LNCaP clone FGC (cell line): ENCODE measurements at places on chromosomes 6 and 20.

DNA sequence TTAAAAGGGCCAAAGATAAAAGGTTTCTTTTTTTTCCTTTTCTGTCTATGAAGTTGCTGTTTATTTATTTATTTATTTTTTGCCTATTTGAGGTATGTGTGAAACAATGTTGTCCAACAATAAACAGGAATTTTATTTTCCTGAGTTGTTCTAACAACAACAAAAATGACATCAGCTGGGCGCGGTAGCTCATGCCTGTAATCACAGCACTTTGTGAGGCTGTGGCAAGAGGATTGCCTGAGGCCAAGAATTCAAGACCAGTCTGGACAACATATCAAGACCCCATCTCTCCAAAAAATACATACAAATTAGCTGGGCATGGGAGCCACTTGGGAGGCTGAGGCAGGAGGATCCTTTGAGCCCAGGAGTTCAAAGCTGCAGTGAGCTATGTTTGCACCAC, 44.1 kb downstream of the MGME1 start:
- DNase-seq: no peak

DNA sequence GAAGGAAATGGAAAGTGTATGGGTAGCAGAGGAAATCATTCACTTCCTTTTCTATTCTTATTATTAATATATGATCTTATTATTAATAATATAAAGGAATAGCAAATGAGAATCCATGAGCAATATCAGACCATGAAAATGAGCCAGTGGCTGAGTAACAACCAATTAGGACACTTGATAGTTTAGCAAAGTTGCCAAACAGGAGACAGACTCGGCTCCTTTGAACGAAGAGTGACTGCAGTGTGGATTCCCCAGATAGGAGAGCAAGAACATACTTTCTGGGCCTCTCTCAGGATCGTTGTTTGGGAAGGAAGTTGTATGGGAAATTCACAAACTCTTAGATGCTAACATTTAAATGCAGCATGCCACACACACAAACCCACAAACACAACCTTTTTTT, 222.0 kb downstream of the KHDC1L start:
- no peak for DNase-seq

DNA sequence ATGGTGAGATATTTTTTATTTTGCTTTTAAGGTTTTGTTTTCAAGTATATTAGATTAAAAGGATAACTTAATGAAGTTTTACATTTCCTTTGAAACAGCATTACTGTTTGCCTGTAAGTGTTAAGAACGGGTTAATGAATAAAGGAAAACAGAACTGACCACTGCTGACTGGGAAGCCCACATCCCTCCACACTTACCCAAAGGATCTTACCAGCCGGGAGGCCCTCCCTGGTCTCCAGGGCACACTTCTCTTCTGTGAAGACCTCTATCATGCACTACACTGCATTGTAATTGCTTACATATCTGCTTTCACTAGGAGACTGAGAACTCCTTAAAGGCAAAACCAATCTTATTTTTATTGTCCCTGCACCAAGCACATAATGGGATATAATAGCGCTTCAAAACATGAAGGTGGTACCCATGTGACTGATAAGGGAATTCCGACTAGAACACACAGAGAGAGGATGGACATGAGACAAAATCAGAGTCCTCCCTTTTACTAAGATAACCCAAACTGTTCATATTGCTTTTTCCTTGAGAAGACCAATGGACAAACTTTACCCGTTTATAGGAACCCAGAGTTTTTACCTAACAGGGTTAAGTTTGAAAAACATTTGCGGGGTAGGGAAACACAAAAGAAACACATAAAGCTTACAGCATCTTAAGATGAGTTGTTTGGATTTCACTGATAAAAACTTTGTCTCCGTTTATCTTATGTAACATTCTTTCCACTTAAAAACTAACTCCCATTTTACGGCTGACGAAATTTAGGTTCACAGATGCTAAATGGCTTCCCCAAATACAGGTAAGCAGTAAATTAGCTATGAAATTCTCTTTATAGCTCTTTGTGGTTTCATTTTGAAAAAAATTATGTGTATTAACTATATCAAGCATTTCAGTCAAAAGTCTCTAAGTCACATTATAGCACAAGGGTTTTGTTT, 8.7 kb downstream of the EZR start:
- DNase-seq: no peak

- DNase-seq: no peak
Observed at GRCh38 chr6:5086294-5086890, 1.3 kb downstream of the PPP1R3G start.

DNA sequence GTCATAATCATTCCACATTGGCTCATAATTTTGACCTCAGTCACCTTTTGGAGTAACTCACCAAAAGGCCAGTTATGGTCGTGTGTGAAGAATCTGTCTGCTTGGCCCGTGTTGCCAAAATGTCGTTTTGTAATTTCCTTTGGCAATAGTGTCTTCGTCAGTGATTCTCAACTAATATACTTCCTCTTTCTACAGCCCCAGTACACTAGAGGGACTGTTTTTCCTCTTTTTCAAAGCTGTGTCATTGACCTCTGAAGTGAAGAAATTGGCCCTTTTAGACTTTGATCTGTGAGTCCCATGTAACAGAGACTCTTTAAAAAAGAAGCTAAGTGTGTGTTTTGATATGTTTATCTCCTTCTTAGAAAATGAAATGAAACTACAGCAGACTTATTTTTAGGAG, 5.2 kb downstream of the FOXO3 start:
- no peak for DNase-seq

DNA sequence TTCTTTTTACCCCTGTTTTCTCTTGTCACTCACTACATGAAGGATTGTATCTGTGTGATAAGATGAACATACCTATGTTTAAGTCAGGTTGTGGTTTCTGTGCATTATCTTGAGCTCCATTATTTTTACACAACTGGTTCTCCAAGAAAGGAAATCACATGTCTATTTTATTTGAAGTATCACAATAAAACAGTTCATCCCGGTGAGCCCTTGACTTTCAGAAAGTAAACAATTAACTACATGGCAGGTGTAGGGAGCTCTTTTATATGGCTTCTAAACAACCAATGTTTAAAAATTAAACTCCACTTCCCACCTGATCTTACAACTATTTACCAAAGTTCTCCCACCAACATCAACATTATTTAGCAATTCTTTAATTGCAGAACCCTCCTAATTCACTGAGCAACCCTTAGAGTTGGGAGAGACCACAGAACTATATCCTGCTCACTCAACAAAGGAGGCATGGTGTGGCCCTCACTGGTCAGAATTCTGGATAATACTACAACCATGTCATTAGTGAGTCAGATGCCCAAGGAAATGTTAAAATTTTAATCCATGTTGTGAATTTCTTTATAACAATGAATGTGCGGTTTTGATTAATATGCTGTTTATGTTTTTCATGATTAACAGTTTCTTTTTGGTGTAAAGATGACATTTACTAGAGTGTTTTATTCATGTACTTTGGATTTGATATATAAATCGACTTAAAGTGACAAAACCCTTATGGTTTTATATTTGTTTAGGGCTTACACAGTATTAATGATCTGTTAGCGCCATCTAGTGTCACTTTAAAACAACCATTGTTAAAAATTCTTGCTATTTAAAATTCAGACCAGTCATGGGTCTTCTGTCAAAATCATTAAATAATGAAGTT, 50.0 kb upstream of the SCGN start:
- DNase-seq: peak; percentile 73

DNA sequence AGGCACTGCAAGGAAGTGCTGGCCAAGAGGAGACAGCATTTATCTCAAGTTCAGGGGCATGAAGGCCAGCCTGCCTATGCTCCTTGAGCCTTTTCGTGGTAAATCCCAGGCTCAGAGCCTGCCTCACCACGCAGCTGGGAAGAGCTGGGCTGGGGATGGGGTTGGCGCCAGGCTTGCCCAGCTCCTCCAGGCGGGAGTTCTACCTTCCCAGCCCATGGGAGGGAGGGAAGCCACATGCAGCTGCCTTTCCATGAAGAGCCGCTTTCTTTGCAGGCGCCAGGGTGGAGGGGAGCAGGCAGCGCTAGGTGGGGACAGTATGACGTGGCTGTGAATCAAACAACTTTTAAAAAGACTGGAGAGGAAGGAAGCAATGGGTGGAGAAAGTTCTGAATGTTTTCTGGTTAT, 19.5 kb upstream of the SIRT5 start:
- DNase-seq: no peak

DNA sequence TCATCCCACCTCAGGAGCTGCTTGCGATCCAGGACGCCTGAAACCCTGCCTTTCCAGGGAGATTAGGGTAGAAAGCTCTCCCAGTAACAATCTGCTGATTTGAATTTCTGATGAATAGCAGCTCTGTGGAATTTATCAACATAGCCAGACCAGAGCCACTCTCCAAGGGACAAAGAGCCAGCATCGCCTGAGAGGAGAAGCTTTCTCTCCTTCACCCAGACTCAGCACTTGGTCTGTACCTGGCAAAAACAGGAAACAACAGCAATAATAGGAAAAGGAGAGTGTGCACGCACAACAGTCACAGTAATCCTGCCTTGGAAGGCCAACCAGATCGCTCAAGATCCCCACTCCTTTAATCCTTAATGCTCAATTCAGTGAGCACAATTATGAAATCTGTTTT, 22.3 kb upstream of the ROS1 start:
- DNase-seq: no peak

DNA sequence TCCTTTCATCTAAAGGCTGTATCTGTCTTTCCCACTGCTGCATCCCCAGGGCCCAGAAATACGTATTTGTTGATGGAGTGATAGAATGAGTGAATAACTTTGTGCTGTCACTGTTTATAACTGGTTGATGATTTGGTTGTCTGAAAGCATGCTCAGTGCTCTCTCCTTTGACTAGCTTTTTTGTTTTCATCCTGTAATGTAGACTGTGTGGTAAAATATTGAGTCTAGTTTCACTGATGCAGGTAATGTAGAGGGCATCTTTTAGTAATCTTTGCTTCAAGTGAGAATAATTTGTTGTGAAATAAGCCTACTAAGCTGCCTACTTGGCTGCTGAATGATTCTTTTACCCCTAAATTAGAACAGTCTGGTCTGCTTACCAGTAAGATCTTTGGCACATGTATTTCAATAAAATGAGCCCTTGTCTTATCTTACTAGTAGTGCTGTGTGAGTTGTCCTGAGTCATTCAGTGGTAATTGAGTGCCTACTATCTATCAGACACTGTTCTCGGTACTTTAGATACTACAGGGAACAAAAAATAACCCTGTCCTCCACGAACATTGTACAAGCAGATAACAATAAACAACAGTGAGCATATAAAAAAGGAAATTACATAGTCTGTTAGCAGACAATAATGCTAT, 39.9 kb downstream of the MAPK14 start:
- no peak for DNase-seq

DNA sequence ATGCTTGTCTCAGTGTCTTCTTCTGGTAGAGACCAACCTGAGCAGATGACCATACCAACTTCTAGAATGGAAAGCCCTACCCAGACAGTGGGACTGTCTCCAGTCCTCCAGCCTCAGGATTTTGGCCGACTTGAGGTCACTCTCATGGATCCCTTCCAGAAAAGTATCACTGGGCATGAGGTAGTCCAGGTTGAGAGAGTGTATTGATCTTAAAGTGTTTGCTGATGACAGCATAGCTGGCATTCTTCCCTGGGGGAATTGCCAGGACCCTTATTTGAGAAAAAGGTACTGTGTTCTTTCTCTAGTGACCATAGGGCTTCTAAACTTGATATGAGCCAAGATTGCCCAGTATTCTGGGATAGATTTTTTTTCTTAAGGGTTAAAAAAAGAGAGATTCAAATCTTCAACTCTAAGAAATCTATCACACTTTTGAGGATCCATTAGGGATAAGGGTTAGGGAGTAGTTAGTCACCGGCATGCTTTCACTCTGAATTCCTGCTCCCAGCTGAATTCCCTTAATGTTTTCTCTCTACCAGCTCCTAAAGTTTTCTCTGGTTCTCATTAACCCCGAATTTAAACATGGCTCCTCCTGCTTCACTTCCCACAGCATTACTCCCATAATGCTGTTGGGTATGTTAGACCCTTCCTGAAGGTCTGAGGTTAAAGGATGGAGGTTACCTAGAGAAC, 73.6 kb upstream of the FLRT3 start:
- no peak for DNase-seq

DNA sequence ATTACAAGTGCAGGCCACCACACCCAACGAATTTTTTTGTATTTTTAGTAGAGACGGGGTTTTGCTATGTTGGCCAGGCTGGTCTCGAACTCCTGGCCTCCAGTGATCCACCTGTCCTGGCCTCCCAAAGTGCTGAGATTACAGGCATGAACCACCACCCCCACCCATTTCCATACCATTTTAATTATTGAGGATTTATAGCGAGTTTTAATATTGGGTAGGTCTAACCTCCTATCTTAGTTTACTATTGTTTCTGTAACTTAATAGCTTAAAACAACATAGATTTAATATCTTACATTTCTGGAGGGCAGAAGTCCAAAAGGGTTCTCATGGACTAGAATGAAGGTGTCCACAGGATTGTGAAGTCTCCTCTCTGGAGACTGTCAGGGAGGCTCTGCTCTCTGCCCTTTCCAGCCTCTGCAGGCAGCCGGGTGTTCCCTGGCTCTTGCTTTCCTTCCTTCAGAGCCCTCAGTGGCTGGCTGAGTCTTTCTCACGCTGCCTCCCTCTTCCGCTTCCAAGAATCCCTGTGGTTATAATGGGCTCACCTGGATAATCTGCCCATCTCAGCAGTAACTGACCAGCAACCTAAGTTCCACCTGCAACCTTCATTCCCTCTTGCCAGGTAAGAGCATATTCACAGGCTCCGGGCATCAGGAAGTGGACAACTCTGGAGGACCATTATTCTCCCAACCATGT, 18.6 kb upstream of the BCAS4 start:
- DNase-seq: no peak

DNA sequence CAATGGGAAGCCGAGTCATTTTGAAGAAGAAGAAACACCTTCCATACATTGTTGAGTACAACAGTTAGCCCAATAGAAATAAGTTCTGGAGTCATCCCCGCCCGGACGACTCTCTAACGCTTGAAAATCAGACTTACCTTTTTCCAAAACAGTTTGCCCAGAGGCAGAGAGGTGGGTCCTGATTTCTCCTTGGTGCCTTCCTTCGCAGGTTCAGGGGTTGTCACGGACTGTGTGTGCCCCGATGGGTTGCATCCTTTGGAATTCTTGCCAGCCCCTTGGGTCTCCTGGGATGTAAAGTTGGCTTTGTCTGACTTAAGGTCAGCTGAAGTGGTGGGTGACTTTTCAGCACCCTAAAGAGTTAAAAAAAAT, 85.3 kb downstream of the BCAS1 start:
- DNase-seq: no peak

GRCh38 chr6:90183587-90184333, 112.9 kb downstream of the BACH2 start:
- DNase-seq: no peak

DNA sequence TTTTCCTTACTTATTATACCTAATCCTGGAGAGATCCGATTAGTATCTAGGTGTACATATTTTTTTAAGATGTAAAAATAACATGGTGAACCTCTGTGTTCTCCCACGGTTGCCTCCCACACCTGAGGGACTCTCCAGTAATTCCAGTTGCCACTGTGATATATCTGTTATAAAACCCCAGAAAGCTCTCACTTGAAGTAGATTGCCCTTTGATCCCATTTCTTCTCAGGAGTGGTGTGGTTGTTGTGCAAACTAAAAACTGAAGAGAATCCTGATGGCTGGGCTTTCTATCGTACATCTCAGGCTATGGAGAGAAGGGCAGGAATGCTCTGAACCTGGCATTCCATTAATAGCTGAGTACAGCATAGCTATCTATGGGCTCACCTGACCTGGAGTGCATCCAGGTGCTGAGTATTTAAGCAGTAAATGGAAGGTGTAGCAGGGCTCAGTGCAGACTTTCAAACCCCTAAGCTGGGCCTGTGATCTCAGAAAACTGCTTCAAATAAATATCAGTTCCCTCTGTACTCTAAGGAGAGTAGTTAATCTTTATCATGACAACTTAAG, 41.0 kb downstream of the VGLL2 start:
- DNase-seq: no peak
